Mesothelial cell of epicardium (in vitro differentiated cells): ENCODE measurements at places on chromosomes 5 and 9.

DNA sequence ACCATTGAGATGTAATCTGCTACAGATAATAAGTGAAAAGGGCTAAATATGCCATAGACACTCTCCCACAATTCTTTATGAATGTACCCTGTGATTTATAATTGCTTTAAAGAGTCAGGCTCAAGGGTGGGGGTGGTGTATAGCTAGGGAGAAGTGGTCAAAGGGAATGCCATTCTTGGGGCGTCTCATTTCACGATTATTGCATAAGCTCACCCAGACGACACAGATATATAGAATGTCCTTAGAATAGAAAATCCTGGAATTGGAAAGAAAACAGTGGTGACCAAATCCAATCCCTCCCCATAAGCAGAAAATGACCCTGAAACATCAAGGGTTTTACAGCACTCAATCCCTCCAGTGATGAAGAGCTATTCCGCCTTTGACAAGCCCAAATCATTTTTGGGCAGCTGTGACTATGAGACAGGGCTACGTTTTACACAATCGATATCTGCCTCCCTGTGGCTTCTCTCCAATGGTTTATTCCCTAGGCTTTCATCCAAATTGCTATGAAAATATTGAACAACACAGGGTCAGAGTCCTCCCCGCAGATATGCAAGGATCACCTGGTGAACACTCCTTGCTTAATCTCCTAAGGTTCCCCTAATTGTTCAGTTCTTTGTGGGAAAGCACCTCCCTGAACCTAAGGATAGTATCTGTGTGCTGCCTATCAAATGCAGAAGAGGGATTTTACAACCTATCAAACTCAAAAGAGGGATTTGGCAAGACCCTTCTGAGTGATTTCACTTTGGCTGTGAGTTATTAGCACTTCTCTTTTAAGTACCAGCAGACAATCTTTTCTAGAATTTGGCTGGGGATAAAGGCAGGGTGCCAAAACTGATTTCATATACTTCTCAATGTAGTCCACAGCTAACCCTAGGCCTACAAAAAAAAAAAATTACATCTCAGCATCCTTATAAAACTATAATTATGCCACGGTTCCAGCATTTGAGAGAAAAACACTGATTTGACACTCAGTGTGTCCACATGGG, 144.9 kb upstream of the CDH6 start:
- no peak for DNase-seq

DNA sequence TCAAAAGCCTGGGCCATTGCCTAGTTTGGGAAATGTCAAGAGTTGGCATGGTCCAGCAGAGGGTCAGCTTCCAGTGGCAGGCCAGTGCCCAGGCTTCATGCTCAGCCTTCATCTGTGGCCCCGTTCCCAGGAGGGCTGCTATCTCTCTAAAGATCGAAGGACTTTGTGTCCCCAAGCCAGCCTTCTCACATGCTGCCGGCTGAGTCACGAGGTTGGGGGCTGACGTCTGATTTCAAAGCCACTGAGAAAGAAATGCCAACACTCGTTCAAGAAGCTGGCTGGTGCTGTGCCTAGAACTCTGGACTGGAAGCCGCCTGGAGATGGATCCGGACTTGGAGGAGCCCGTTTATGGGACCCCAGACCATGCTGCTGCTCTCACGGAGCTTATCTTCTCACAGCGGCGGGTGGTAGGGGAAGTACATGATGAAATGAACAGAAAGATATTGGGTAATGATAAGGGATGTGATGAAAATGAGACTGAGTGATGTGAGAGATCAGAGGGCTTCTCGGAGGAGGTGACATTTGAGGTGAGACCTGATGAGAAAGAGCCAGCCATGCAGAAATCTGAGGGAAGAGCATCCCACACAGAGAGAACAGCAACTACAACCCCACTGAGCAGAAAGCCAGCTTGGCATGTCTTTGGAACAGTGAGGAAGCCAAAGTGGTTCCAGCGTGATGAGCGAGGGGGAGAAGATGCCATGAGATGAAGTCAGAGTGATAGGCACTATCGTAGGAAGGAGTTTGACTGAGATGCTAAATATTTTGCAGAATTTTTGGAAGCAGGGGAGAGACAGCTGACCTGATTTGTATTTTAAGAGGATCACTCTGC, 54.9 kb upstream of the BOD1 start:
- no peak for DNase-seq

DNA sequence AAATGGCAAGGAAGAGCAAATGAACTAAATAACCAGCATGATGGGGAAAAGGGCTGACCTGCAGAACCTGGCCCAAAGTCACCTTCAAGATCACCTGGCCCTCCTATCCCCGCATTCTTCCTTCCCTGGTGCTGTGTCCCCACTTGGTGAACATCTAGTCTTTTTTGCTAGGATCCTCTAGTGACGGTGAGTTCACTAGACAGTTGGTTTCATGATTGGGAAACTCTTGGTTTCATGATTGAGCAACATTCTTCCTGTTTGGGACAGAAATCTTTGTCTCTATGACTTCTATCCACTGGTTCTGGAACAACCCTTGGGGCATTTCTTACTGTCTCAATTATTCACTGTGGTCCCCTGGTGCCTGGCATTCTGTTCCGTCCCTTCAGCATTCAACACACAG, 50.2 kb upstream of the DAB2IP start:
- DNase-seq: no peak

DNA sequence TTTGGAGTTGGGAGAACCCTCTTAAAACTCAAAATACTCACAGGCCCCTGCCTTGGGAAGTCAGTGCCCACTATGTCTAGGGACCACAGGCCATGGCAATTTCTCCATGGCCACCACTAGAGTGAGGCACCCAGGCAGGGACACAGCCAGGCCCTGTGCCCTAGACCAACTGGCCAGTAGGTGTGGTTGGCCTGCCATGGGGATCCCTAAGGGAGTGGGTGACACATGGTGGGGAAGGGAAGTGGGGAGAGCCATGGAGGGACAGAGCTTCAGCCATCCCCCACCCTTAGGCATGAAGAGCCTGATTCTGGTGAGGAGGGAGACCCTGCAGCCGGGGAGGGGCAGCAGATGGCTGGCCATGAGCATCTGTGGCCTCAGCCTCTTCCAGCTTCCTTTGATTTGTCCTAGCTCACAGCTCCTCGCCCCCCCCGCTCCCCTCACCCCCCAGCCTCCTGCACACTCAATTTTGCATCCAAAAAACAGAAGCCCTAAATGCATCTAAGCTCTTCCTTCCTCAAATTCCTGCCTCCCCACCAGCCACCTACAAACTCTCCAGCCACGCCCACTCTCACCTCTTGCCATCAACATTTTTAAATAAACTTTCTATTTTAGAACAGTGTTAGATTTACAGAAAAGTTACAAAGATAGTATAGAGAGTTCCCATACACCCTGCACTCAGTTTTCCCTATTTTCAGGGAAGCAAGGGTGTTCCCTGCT, 1.6 kb upstream of the DBN1 start:
- DNase-seq: no peak

DNA sequence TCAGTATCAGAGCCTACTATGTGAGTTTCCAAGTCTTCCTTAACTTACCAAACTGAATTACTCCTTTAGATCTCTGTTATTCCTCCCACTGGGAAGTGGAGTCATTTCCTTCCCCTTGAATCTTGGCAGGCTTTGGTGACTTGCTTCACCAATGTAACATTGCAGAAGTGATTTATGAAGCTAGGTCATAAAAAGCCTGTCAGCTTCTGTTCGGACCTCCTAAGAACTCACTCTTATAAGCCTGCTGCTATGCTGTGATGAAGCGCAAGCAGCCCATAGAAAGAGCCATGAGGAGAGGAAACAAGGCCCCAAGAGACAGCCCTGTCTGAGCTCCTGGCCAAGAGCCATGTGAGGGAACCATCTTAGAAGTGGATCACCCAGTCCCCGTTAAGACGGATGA, 14.2 kb upstream of the FOXB2 start:
- no peak for DNase-seq

GRCh38 chr5:67752357-67752708, 463.2 kb upstream of the PIK3R1 start:
- no peak for DNase-seq

DNA sequence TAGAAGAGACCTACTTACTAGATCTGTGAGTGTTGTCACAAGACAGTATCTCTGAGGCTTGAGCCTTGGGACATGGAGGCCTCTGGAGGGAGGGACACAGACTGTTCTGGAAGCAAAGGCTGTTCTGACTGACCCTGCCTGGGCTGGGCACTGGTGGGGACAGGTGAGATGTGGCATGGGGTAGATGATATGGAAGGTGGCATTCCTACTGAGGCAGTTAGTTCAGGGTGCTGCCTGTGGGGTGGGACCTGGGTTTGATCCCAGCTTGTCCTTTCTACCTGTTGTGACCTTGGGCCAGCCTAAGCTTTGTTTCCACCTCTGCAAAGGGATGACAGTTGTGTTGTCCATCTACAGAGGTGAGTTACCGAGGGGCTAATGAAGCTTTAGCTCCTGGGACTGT, 140.2 kb downstream of the C9orf50 start:
- DNase-seq: no peak

DNA sequence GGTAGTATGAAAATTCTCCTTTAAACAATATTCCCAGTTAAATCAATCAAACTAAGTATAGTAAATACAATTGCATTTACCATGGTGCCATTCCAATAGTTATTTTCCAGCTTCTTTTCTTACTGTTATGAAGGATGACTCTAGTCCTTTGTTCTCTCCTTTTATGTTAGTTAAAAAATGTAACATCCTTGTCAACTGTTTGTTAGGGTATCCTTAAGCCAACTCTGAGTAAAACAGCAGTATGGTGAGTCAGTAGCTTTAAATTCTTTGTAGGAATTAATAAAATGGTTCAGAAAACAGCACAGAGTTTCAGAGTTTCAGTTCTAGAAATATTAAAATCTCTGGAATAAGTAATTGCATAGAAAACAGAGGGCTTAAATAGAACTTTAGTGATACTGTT, 384.4 kb downstream of the MTRR start:
- no peak for DNase-seq
